Left kidney (tissue), 8 donors: ENCODE measurements at places on chromosomes 7 and 10.
A peak's percentile ranks its signal among the peaks of the same experiment; 100 is the strongest.

DNA sequence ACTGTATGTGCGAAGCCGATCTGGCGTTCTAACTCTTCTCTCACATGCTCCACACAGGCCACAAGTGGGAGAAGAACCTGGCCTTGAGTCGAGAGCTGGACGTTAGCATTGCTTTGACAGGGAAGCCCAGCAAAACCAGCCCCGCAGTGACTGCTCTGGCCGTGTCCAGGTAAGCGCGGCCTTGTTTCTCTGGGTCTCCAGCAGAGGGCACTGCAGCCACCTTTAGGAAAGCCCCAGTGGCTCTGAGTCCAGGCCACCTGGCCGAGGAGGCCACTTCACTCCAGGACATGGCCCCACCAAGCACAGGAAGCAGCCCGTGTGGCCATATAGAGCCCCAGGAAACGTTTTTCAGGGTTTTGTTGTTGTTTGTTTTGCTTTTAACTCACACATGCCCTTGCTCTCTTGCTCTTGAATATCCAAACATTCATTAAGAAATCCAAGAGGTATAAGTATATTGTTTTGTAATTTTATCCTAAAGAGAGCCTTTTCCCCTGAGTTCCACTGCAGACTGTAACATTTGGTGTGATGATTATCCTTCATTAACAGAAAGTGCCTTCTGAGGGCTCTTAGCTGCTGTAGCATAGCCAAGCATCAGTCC is 41.8 kb upstream of the LRRC18 start:
- DNase-seq = peak; percentile 34

GRCh38 chr10:44168478-44168877 is 216.4 kb downstream of the CXCL12 start:
- no peak for DNase-seq

GRCh38 chr7:137009404-137009803 is 141.0 kb downstream of the CHRM2 start:
- DNase-seq = no peak

GRCh38 chr7:132124575-132124974 is 451.7 kb downstream of the PLXNA4 start:
- no peak for DNase-seq

DNA sequence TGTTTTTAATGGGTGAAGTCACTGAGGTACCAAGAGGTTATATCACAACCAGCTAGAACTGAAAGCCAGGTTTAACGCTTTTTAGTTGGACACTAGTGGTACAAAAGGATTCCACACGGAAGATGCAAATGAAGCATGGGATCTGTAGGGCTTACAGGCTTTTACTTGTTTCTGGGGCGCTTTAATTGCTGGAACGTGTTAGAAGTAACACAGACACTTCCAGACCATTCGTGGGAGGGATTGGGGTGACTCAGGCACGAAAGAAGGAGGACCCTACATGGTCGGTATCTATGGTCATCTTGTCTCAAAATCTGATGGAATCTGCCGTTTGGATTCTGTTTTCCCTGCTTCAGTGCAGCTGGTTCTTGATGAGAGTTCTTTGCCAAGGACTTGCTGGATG is 1.0 kb downstream of the YKT6 start:
- DNase-seq = no peak

- no peak for DNase-seq
Observed at GRCh38 chr10:97012470-97012869, 173.3 kb downstream of the SLIT1 start.

GRCh38 chr10:80718024-80718423 is 180.3 kb downstream of the SH2D4B start:
- no peak for DNase-seq

- no peak for DNase-seq
Observed at GRCh38 chr7:151796091-151796870, 80.6 kb downstream of the PRKAG2 start.
